ENCODE measurements at places on chromosomes 5 and 9.

DNA sequence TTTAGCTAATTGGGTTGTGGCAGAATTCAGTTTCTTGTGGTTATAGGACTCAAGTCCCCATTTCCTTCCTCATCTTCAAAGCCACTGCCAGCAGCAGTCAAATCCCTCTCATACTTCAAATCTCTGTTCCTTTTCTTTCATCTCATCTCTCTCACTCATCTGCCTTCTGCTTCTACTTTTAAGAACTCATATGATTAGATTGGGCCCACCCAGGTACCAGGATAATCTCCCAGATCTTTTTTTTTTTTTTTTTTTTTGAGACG, 8.0 kb upstream of the REEP5 start:
- no peak for DNase-seq

DNA sequence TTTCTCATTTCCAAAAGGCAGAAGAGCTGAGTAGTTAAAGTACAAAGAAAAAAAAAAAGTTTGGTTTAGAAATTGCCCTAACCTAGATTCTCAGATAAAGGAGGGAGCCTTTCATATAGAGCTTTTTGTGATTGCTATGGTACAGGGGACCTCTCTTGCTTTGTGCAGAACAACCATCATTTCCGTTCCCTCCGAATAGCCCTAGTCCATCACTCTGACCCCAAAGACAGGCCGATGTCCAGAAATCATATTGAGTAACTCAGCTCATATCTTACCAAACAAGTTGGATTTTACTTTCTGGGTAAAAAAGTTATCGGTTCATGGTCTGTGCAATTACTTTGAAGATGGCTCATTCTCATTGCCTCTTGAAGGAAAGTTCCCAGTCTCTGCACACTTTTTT, 36.7 kb upstream of the COL15A1 start:
- no peak for DNase-seq

DNA sequence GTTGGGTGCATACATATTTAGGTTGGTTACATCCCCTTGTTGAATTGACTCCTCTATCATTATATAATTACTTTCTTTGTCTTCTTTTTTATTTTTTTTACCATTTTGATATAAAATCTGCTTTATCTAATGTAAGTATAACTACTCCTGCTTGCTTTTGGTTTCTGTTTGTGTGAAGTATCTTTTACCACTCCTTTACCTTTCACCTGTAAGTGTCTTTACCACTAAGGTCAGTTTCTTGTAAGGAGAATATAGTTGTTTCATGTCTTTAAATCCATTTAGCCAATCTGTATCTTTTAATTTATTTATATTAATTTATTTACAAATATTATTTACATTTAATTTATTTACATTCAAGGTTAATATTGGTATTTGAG, 33.0 kb downstream of the INSL4 start:
- DNase-seq, result no peak

GRCh38 chr5:58786035-58786434, 203.2 kb downstream of the RAB3C start:
- no peak for DNase-seq

DNA sequence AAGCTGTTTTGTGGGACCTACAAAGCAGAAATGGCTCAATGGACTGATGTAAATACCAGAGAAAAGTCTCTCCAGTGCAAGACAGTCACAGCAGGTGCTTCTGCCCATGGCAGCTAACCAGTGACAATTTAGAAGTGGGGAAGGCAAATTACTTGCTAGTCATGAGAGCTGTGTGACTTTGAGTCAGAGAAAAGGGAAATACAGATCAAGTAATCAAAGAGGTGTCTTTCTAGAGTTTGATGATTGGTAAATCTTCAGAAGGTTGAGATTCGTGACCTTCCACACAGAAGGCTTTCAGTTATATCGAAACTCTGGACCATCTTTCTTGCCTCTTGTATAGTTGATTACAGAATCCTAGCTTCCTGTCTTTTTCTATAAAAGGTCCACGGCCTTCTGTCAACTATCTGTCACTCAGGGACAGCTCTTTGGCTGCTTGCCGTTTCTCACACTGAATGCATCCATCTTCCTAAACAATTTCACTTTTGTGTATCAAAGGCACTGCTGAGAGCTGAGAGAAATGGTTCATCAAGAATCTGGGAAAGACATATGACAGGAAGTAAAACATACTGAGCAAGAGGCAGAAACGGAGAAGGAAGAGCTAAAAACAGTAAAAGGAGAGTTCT, 993.9 kb upstream of the ACO1 start:
- peak; percentile 6 for DNase-seq

GRCh38 chr9:86040861-86041155, 58.5 kb downstream of the GOLM1 start:
- no peak for DNase-seq

GRCh38 chr9:90946982-90947381, 145.4 kb downstream of the SYK start:
- DNase-seq, result no peak

- no peak for DNase-seq
Measured at GRCh38 chr5:1295650-1296037, 776 bp upstream of the TERT start.

GRCh38 chr5:162683284-162683683, 615.7 kb downstream of the GABRG2 start:
- DNase-seq, result no peak

DNA sequence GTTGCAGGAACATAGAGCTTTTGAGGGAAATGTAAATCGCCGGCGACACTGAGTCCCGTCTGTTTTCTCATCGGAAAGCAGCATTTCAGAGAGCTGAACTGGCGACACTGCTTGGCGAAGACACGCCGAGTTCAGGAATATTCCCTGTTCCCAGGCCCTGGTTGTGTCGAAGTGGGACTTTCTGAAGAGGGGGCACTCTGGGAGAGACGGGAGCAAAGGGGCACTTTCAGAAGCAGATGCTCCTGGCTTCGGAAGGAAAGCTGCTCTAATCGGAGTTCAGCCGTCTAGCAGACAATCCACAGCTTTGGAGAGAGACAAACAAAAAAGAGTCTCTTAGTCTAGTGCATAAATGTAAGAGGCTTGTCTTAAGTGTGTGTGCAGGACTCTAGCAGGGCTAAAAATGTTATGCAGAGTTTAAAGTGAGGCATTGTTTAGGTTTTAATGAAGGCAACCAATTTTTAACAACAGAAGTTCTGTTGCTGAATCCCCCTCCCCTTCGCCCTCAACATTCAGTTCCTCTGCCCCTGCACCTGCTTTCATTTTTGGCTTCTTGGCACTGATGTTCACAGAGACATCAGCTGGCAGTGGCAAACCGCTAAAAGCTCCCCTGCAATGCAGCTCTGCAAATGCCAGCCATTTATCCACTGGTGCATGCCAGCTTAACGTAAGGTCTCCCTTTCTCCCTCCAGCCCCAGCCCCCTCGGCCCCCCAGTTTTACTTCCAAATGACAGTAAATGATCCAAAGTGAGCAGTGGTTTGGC, 289.5 kb upstream of the MPDZ start:
- peak; percentile 62 for DNase-seq

DNA sequence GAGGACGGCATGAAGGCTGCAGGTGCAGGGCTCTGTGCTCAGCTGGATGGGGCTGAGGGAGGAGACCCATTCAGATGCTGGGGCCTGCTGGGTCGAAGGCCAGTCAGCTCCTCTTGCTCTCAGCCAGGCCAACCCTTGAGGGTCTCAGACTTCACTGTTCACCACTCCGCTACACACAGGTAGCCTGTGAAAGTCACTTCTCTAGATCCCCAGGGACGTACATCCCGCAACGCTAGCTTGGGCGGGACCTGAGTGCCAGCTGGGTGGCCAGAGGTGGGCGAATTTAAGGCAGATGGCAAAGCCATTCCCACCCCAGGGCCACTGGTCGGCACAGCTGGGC, 42.2 kb upstream of the FCN1 start:
- no peak for DNase-seq

GRCh38 chr5:31954091-31954490, 220.0 kb downstream of the GOLPH3 start:
- no peak for DNase-seq

DNA sequence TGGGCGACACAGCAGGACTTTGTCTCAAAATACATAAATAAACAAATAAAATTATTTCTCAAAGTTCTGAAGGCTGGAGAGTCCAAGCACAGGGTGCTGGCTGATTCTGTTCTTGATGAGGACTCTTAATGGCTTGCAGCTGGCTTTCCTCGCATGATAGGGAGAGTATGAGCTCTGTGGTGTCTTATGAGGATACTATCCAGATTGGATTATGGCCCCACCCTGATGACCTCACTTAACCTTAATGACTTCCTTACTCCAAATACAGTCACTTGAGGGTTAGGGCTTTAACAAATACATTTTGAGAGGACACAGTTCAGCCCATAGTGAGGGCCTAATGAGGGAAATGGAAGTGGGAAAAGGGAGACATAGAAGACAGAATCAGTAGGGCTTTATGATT, 87.7 kb downstream of the FOCAD start:
- DNase-seq, result no peak
